Hindlimb muscle (tissue), 1 donor: ENCODE measurements at places on chromosomes 6 and 20.

GRCh38 chr20:32382102-32382950 is 24.2 kb downstream of the ASXL1 start:
- DNase-seq = no peak

DNA sequence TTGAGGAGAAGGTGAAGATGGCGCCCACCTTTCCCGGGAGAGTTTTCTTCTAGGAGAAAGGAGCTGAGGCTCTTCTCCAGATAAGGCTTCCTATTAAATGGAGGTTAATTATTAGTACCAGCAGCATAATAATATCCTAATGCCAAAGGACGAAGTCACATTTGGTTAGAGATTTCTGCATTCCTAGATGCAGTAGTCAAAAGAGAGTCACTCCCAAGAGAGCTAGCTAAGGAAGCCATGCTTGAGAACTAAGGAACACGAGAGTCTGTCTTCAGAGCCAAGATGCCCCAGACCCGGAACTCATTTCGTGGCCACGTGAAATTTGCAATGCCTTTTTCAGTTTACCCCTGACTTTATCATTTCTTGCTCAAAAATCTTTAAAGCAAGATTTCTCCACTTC is 132.7 kb downstream of the TSHZ2 start:
- DNase-seq = no peak

GRCh38 chr6:125273965-125274364 is 27.8 kb downstream of the HDDC2 start:
- no peak for DNase-seq

GRCh38 chr20:24353135-24353690 is 116.2 kb upstream of the SYNDIG1 start:
- DNase-seq = no peak

DNA sequence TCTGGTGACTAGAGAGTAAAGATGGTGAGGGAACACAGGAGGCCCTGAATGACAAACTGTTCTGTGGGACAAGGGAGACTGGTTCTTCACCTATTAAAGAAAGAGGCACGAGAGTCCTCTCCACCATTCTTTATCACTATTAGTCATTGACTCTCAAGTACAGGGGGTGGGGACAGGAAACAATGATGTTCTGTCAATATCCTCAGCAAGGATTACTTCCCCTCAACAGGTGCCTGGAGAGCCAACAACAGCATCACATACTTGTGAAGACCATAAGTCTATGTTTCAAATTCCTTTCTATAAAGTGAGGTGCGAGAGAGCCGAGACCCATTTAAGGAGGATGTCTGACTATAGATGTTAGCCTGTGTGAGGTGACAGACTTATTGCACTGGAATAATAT is 72.4 kb upstream of the TBC1D7 start:
- no peak for DNase-seq

- peak; percentile 23 for DNase-seq
Measured at GRCh38 chr20:48015943-48016723, 230.9 kb upstream of the SULF2 start.

DNA sequence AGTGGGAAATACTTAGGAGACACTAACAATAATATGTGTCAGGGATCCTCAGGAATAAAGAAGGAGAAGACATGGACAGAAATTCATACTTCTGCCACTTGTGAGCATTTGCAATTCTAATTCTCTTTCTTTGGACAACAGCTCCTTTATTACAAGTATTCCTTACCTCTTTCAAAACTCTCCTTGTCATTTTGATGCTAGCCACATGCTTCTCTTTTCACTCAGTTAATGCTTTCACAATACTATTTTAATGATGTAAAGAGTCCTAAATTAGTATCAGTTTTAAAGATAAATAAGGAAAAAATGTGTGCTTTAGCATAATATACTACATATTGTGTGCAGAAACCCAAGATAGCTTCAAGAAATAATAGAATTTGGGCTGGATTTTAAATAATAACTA is 62.5 kb downstream of the AHI1 start:
- no peak for DNase-seq

GRCh38 chr20:55273149-55273548 is 732.2 kb downstream of the CBLN4 start:
- no peak for DNase-seq

DNA sequence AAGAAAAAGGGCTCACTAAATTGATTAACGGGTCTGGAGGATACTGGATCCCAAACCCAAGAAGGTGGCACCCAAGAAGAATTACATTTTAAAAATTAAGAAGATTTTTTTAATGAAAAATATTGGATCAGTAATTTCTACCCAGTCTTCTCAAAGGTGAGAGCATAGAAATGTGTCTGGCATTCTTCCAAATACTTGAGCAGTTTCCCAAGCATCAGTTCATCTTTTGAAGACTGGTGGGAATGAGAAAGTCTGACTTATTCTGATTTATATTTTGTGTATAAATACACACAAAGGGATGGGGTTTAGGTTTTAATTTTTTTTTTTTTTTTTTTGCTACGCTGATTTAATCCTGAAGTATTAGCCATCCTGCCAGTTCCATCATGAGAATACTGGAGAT is 3.3 kb downstream of the MGME1 start:
- no peak for DNase-seq

DNA sequence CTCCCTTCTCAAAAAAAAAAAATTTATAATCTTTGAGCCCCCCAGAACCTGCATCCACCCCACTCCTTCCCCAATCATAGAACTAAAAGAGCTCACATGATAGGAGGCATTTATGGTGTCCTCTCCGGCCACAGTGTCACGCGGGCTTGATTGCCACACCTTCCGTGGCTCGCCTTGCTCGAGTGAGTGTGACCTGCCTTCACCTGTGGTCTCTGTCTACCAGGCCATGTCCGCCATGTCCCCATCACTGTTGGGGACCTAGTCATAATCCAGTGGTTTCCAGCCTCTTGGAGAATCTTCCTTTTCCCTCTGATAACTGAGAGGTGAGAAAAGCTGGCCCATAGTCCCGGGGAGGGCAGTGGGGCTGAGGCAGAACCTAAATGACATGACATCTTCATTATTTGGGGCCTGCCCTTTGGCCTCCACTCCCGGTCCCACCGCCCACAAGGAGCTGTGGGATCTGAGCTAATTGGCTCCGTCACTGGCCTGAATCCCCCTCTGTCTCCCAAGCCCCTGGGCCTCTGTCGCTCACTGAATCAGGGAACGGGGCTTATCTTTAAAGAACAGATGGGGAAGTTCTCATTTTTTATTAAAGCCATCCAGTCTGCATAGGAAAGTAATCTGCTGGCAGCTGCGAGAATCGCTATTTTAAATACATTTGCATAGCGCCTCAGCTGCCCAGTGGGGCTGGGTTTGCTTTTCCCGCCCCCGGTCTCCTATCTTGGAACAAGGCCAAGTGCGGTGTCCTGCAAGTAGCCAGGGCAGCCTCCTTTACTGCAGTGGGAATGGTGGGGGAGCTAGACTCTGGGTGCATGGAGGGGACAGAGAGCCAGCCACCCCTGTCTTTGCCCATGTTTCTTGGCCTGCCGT is 197.6 kb upstream of the PMEPA1 start:
- DNase-seq = peak; percentile 40

DNA sequence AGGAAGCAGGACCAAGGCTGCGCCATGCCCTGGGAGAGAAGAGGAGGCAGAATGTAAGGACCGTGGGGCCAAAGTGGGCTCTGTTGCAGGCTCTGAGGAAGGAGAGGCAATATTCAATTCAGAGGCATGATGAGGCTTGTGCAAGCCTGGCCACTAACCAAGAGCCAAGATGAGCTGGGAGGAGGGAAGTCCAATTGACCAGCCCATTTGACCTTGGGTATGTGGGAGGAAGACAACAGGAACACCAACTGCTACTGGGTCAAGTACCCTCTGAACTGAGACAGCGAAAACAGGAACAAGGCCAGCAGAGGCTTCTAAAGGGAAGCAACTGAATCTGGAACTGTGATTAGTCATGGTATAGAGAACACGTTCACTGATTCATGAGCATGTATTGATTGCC is 779.6 kb downstream of the MAFB start:
- DNase-seq = no peak

DNA sequence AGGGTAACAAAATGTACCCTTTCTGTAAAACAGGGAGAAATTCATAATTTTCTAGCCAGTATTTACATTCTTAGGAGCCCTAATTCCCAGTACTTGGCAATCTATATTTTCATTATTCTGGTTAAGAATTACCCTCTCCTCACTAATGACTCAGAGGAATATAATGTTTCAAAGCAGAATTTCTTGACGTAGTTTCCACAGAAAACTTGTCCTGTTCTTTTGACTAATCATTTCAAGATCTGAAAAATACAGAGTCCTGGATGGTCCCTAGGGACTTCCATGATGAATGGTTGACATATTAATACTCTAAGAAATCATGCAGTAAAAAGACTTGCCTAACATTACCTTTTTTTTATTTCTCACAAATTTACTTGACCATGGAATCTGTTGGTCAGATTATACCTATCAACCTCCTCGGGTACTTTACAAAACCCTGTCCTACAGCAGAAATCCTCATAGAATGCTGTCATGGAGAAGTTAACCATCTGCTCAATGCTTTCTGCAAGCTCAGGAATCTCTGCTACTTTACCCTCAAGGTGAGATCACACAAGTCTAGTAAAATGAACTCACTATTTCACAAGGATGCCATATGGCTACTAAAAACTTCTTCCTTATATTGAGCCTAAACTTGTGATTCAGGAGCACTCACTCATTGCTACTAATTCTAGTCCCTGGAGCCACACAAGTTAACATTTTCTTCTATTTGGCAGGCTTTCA is 202.1 kb upstream of the CNR1 start:
- DNase-seq = no peak

DNA sequence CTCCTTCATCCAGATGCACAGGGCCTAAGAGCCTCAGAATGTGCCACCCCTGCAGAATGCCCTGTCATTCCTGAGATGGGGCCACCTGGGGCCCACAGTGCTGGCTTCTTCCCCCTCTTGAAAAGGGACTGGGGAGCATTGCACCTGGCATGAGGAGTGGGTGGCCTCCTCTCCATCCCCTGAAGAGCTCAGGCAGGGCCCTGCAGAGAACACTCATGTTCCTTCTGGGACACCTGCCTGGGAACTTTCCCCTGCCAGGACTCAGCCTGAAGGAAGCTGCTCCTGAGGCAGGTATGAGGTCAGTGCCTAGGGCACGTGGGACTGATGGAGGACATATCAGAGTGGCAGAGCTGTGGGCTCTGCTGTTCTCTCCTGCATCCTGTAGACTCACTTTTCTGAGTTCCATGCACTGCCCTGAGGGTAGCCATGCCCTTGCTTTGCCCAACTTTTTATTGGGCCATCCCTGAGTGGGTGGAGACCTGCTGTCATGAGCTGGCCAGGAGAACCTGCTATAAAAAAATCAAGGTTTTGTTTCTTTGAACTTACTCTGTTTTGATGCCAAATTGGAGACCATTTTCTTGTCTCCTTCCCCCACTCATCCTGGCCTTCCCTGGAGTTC is 19.5 kb downstream of the CCDC167 start:
- DNase-seq = no peak

- no peak for DNase-seq
Measured at GRCh38 chr6:166570929-166571713, 15.4 kb downstream of the RAMACL start.

DNA sequence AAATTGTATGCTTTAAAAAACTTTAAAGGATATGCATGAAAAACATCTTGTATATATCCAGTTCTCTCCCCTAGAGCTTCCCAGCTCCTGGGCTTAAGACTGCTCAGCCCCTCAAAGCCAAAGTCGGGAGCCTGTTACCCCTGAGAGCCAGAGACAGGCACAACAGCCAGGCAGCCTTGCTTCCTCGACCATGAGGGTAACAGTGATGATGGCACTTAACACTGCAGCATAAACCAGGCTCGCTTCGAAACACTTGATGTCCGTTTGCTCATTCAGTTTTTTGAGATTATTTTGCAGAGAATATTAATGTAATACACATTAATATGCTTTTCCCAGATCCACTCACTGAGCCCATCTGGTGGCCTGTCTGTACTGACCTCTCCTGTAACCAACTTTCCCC is 47.2 kb downstream of the RPP40 start:
- no peak for DNase-seq

DNA sequence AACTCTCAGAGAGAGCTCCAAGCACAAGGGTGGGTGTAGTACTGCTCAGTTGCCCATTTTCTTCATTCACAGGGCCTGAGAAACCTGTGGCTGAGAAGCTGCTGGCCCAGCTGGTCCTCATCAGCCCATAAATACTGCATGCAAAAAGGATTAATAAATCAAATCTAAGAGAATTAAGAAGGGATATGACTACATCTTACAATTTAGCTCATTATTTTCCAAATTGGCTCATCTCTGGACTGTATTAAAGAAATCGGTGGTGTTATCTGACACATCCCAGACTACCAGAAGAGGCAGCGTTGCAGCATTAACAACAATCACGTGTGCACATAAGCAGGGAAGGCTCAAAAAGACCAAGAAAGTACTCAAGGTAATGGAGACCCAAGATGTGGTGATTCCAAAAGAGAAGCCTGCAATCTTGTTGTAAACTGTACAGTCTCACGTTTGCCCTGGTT is 90.7 kb downstream of the CD24 start:
- DNase-seq = no peak

- no peak for DNase-seq
Measured at GRCh38 chr20:50287512-50287911, 96.9 kb downstream of the CEBPB start.

DNA sequence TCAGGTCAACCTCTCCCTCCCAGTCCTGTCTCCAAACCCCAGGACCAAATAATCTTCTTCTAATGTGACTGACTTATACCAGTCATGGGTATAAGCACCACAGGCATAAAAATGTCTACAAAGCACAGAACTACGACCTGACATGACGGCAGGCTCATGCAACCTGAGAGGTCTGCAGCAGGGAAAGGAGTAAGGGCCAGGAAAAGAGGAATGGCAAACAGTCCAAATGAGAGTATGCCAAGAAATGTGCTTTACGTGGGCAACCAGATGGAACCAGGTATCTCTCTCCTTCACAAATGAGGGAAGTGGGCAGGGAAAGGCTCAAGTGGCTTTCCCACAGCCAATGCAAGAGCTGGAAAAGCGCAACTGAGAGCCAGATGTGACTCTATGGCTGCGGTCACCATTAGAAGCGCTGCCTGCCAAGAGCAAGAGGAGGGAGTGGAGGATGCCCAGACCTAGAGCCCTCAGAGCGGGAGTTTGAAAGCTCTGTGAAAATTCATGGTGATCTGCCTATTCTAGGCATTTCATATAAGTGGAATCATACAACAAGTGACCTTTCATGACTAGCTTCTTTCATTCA is 6.0 kb downstream of the APMAP start:
- DNase-seq = no peak

DNA sequence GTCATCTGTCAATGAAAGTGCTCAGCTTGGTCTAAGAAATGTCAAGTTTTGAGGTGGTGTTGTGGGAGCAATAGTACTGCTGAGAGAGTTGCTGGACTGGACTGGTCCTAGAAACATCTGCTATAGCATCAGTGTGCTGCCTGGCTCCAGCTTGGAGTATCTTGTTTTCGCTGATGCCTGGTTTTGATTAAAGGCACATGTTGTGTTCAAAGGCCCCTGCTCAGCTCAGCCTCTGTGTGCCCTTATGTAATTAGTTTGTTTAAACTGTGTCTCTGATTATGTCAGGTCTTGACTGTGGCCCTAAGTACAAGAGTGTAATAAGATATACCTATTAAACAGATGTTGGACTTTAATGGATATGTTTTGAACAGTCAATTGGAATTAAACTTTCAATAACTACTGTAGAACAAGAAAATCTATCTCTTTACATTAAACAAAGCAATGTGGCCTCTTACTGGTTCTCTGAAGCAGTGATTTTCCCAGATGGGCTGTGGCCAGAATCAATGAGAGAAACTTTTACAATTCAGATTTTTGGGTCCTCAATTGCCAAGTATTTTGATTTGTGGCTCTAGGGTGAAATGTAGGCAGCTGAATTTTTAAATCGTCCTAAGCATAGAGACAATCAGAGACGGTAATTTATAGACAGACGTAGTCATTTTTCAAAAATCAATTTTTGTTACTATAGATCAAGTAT is 668.2 kb downstream of the DHX35 start:
- DNase-seq = no peak
